ENCODE measurements at places on chromosomes 3 and 15.
A peak's percentile ranks its signal among the peaks of the same experiment; 100 is the strongest.

GRCh38 chr3:112143251-112143650 is 10.2 kb upstream of the GCSAM start:
- DNase-seq = no peak

GRCh38 chr3:121980450-121980796 is 41.6 kb downstream of the ILDR1 start:
- no peak for DNase-seq

DNA sequence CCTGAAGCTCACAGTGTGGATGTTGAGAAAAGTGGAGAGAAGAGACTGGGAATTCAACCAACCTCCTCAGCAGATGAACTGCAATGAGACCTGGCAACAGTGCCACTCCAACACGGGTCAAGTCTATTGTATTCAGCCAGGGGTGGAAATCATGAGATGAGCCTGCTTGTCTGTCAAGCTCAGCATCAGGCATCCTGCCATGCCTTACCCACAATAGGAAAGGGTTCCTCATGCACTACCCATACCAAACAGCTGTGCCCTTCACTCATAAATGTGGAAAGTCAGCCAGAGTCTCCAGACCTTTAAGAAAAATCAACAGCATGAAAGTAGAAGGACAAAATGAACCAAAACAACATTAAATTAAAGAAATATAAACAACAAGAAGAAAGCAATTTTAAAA is 542.1 kb downstream of the EPHB1 start:
- no peak for DNase-seq

DNA sequence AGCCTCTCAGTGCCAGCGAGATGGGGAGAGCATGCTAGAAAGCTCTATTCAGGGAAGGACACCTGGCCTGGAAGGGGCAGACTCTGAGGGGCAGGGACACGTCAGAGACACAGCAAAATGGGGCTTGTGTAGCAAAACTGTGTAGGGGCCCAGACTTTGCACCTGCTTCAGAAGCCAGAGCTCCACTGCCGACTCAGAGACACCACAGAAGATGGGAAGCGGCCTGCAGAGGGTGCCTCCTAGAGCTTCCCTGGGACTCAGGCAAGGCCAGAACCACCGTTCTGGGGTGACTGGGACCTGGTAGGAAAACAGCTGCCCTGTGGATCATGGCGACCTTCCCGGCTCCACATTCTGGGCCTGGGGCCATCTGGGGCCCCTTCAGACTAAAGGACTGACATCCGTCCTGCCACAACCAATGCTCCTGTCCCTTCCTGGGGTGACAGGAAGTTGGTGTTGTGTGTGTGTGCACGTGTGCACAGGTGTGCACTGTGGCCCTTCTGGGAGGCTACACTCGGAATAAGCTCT is 17.4 kb upstream of the TKT start:
- no peak for DNase-seq

- DNase-seq = peak; percentile 82
Measured at GRCh38 chr3:37967260-37967881, 23.2 kb upstream of the VILL start.

DNA sequence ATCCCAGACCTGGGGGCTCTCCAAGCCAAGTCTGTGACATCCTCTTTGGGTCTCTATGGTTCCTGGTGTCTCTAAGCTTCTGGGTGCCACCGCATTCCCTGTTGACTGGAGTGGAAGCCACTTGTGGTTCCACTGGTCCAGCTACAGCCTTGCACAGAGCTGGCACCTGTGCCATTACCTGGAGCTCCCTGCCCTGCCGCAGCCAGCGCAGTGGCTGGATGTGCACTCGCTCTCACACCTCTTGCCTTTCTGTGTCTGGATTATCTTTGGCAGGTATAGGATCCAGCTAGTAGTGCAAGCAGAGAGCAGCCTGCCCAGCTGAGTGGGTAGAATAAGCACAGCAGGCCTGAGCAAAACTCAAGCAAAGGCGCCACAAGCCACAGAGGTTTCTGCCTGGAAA is 1635.5 kb downstream of the OTOL1 start:
- DNase-seq = no peak

- DNase-seq = no peak
Measured at GRCh38 chr3:171875923-171876412, 32.8 kb downstream of the TMEM212 start.

DNA sequence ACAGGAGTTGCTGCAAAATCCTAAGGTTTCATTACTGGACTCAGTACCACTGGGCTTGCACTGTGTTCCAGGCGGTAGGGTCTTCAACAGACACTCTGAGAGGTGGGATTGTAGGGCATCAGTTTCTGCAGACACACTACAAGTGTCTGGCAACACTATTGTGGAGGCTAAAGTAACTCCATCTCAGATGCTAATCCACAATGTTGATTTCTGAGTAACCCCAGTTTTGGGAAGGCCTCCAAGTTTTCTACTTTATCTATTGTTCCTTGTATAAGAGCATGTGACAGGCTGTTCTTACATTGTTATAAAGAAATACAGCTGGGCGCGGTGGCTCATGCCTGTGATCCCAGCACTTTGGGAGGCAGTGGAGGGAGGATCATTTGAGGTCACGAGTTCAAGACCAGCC is 2.5 kb upstream of the ABHD5 start:
- DNase-seq = no peak

DNA sequence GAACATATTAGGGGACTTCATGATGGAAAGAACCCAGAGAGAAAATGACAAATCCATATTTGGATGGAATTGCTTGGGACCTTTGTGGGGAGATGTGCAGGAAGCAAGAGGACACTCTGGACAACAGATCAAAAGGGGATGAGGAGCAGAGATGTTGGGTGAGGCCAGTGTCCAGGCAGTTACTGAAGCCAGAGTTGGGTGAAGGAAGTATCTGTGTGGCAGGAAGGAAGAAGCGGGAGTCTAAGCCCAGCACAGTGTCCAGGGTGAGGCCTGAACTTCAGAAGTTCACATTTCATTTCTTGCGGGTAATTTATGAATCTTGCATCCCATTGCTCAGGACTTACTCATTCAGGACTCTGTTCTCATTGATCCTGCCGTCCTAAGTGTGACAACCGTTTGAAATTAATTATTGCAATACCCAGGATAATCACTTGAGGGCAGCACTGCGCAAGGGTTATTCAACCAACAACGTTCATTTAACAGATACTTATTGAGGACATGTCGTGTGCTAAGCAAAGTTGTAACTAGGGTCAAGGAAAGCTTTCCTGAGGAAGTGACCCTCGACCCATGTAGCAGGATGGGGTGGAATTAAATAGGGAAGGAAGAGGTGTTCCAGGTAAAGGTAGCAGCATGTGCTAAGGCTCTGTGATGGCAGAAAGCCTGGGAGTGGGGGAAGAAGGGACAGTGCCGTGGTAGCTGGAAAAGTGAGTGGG is 61.3 kb upstream of the CMTM8 start:
- no peak for DNase-seq

GRCh38 chr3:125024817-125025216 is 31.0 kb downstream of the HEG1 start:
- DNase-seq = no peak

GRCh38 chr3:152760591-152760990 is 74.3 kb upstream of the P2RY1 start:
- no peak for DNase-seq

GRCh38 chr3:9406856-9407626 is 9.6 kb downstream of the SETD5 start:
- DNase-seq = no peak

- DNase-seq = peak; percentile 28
Measured at GRCh38 chr15:88655800-88656488, 17.1 kb downstream of the ISG20 start.

- DNase-seq = no peak
Measured at GRCh38 chr3:171497468-171497867, 37.3 kb upstream of the TNIK start.

DNA sequence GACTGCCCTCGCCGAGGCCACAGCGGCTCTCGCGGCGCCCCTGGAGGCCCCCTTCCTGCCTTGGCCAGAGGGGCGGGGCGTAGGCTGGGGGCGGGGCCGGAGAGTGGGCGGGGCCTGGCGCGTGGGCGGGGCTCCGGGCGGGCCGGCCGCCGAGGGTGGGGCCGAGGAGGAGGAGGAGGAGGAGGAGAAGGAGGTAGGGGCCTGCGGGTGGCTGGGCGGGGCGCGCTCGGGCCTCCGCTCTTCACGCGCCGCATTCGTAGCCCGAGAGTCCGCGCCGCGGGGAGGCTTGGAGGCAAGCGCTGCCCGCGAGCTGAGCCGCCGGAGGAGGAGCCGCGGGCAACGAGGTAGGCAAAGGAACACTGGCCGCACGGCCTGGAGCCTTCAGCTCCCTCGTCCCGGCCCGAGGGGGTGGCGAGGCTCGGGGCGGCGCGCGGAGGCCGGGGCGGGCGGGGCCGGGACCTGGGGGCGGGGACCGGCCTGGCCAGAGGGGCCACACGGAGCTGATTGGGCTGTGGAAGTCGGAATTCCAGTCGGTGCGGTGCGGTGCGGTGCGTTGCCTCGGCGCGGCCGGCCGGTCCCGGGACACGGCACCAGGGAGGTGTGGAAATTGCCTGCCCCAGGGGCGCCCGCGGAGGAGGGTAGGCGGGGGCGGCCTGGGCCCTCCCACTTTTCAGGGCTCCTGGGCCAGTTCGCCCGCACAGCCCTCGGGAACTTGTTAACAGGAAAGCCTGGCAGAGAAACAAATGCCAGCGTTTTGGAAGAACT is at the start of gene PPP2R3A:
Gene PPP2R3A (plus strand): TSS at position 223 of the 765 bp plus-strand sequence. CDS start 35,771 bp downstream, outside the sequence.
- DNase-seq = peak; percentile 94

GRCh38 chr3:55597641-55598040 is 110.5 kb upstream of the WNT5A start:
- DNase-seq = no peak

GRCh38 chr3:113963879-113964278 is 16.1 kb downstream of the ZDHHC23 start:
- no peak for DNase-seq

DNA sequence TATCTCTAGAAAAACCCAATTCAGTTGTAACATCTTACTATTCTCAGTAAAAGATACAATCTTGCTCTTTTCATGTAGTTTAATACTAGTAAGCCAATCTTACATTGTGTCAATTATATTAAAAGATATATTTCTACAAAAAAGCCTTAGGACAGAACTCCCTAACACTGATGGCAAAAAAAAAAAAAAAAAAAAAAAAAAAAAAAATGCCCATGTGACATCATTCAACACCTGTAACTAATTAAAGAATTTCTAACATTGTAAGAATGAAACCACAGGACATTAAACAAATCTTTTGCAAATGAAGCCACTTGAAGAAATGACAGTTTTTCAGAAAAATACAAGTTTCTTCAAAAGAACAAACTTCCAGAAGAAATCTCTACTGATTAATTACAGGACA is 119.8 kb downstream of the SUCLG2 start:
- DNase-seq = no peak

- no peak for DNase-seq
Measured at GRCh38 chr3:197104738-197105137, 75.1 kb upstream of the MELTF start.

DNA sequence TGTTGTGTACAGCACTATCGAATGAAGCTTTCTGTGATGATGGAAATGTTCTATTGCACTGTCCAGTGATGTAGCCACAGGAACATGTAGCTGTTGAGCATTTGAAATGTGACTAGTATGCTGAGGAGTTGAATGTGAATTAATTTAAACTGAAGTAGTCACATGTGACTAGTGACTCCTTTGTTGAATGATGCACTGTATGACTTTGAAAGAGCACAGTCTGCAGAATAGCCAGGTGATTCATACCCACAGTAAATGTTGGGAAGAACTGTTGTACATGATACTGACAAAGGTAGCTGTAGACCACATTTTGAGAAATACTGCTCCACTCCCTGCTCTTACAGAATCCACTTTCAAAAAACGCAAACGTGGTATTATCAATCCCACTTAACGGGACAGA is 34.0 kb upstream of the ACTL6A start:
- no peak for DNase-seq
